ENCODE measurements at places on chromosomes 5 and 9. TPM values are rescaled to one million over a fixed set of nuclear protein-coding genes. Genes with fewer than 3 reads are reported as not detected.

Gene OLFM1
- 5.2 TPM for total RNA-seq

Gene NUTM2F
- total RNA-seq: not detected

Gene PAEP
- total RNA-seq: not detected

Gene SMC5
- total RNA-seq: 70.8 TPM

Gene SEMA5A
- 5.8 TPM for total RNA-seq

Gene FAM78A
- 6.6 TPM for total RNA-seq

Gene HRCT1
- total RNA-seq: 0.08 TPM

Gene CBY3
- not detected for total RNA-seq

Gene GABBR2
- 0.23 TPM for total RNA-seq

Gene TAF11L10
- total RNA-seq: not detected

Gene IFNA13
- not detected for total RNA-seq

Gene CTNND2
- 0.05 TPM for total RNA-seq

Gene FSD1L
- total RNA-seq: 3.6 TPM

Gene LCN1
- not detected for total RNA-seq

Gene SH3GL2
- 0.08 TPM for total RNA-seq

Gene POLR1E
- total RNA-seq: 25.5 TPM

Gene CARD6
- total RNA-seq: 3.2 TPM
